Spinal cord (tissue), 10 donors: ENCODE measurements at places on chromosomes 16 and 17. TPM values are rescaled to one million over a fixed set of nuclear protein-coding genes. Genes with fewer than 3 reads are reported as not detected.

DNA sequence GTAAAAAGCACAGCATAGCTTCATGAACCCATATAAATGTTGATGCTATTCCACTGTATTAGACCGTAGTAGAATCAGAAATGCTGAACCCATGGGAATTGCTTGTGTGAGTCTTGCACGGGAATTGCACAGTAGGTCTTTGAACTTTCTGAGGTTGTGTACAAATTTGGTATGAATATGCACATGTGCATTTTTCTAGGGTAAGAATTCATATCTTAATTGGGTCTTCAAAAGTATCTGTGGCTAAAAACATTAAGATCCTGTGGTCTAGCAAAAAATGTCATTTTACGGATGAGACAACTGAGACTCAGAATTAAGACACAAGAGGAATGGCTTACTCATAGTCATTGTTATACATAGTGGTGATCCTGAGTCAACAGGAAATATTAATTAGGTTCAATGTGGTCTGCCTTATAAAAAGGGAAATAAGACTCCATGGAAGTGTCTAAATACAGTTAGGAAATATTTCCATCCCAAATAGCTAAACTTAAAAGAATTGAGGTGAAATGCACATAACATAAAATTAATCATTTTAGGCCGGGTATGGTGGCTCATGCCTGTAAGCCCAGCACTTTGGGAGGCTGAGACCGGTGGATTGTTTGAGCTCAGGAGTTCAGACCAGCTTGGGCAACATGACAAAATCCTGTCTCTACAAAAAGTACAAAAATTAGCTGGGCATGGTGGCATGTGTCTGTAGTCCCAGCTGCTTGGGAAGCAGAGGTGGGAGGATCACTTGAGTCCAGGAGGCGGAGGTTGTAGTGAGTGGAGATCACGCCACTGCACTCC is 22.8 kb downstream of the TAOK1 start:
- no peaks in the 10 kb centered on the region for H3K27me3 ChIP-seq
- peaks cover 3% of the 10 kb centered on the region for H3K36me3 ChIP-seq
- H3K4me3 ChIP-seq: no peak overlapping the region
- no peak overlapping the region for H3K27ac ChIP-seq
- no peak for DNase-seq

The TPSD1 gene
- polyA plus RNA-seq: not detected

The P2RX5 gene
- polyA plus RNA-seq: 16.8 TPM

The KRTAP4-8 gene
- not detected for polyA plus RNA-seq

The TMEM220 gene
- 7.7 TPM for polyA plus RNA-seq
